CD4-positive, alpha-beta T cell treated with Interleukin-2 at 100 ng/mL for 4 hours (primary cell): ENCODE measurements at places on chromosomes 6 and 20.
A peak's percentile ranks its signal among the peaks of the same experiment; 100 is the strongest.

- DNase-seq: no peak
These were observed 698.1 kb downstream of the DHX35 start for GRCh38 chr20:39660226-39660625.

DNA sequence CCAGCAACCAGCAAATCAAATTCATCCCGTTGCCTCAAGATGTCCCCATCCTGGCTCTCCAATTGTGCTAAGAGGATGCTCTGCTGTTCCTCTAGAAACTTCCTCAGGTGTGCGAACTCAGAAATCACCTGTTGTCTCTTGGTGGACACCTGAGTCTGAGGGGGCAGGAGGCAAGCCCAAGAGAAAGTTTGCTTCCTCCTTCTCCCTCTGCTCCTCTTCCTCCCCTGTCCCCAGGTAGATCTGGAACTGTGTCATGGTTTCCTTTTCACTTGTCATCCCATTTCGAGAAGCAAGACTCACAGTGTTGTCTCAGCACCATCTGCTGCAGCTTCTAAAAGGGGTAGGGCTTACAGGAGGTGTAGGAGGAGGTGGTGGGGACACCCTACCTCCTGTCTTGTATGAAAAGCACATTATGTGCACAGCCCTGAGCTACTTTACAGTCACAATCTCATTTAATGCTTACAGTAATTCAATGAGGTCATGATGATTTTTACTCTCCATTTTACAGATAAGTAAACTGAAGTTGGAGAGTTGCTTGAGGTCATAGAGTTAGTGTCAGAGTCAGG, 2.5 kb downstream of the TRIM10 start:
- DNase-seq: no peak

DNA sequence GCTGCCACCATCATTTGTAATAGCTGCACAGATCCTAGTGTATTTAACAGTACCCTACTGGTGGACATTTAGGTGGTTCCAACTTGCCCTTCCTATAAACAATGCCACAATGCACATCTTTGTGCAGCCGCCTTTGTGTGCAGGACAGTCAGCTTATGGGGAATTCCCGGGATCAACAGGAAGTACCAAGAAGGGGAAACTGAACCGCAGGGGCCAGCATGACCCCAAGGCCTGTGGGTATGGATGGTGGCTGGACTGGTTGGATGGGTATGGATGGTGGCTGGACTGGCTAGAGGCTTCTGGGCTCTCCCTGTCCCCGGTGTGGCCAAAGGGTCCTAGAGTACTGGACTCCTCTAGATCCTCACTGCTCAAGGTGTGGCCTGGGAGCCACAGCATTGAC, 46.7 kb downstream of the CEBPB start:
- DNase-seq: no peak

DNA sequence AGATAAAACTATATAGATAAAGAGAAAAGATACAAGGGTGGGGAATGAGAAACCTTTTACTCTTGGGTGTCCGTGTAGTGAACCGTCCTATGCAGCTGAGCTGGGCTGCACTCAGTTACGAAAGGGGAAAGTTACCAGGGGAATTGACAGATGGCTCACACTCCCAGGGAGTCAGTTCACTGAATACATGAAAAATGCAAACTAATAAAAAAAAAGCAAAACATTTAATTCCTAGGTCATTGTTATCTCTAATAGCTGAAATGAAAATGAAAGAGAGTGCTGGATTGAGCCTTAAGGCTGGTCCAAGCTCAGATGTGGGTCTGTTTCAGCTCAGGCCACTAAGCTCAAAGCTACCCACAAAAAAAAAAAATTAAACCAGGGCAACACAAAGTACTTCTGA, 138.0 kb downstream of the THBS2 start:
- no peak for DNase-seq

GRCh38 chr6:14434916-14435690, 317.5 kb downstream of the CD83 start:
- no peak for DNase-seq

DNA sequence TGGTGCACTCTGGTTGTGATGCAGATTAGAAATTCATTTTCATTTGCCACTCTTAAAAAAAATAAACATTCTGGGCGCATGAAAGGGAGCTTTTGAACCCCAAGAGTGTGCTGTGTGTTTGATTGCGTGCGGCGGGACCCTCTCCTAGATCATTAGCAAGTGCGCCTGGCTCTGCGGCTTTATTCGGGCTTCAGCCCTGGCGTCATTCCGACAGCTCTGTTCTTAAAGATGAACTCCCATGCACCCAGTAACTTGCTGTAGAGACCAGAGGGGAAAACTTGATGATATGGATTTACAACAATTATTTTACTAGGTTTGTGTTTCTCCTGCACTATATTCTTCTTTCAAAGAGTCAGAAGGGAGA, 48.9 kb upstream of the ARMC2 start:
- DNase-seq: no peak

- DNase-seq: no peak
These were observed 26.3 kb downstream of the SERPINB6 start for GRCh38 chr6:2945153-2945452.

DNA sequence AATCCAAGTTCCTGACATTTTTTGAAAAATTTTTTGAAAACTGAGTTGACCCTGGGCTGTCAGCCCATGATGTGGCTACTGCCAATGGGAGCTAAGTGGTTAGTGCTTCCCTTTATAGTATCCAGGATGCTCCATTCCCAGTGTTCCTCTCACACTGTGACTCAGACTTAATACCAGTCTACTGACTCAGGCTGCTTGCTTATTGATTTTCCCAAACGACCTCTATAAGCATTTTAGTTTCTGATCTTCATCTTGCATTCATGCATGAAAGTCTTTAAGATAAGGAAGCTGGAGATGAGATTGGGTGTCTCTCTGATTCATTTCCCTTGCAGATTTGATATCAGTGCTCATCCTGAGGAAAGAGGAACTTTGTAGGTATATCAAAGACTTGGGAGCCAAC, 560.0 kb downstream of the TBC1D32 start:
- DNase-seq: no peak

GRCh38 chr6:53161481-53162009, 12.9 kb upstream of the GCM1 start:
- no peak for DNase-seq

- DNase-seq: no peak
These were observed 2.0 kb upstream of the SLC9A8 start for GRCh38 chr20:49810491-49811190.

DNA sequence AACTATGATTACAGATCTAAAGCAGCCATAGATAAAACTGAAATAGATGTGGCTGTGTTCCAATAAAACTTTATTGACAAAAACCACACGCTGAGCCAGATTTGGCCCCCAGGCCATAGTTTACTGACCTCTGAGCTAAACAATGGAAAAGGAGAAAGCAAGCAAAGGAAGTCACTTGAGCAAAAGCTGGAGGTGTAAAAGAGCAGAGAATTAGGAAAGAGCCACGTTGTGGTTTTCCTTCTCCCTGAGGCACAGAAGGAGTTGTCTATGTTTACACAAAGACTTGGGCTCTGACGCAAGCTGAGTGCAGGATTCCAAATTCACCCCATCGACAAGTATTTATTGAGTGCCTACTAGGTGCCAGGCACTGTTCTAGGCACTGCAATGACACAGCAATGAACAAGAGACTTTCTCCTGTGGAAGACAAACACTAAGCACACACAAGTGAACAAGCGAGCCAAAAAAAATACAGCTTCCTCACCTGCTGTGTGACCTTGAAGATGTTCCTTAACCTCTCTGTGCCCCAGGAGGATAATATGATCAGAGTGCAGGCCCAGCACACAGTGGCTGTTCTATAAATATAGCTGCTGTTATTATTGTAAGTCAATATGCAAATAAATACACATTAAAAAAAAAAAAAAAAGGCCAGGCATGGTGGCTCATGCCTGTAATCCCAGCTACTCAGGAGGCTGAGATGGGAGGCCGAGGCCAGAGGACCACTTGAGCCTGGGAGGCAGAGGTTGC, 75.4 kb upstream of the PTPN1 start:
- DNase-seq: no peak

DNA sequence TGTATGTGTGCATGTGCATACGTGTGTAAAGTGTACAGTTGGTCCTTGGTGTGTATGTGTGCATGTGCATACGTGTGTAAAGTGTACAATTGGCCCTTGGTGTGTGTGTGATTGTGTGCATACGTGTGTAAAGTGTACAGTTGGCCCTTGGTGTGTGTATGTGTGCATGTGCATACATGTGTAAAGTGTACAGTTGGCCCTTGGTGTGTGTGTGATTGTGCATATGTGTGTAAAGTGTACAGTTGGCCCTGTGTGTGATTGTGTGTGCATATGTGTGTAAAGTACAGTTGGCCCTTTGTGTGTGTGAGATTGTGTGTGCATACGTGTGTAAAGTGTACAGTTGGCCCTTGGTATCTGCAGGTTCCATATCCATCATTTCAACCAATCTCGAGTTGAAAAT, 5.1 kb upstream of the LIME1 start:
- DNase-seq: no peak

DNA sequence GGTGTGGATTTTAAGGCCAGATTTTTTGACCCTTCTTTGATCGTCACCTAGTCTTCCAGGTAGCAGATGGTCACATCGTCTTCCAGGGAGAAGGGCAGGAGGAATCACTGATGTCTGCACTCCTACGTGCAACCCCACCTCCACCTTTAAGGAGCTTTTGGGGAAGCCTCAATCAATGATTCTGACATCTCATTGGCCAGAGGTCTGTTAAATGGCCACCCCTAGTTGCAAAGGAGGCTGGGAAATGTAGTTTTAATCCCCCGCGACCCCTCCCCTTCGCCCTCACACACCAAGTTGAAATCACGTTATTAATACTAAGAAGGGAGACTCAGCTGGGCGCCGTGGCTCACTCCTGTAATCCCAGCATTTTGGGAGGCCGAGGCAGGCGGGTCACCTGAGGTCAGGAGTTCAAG, 151.4 kb downstream of the BCAS1 start:
- no peak for DNase-seq

- DNase-seq: no peak
These were observed 88.3 kb upstream of the KCNQ5 start for GRCh38 chr6:72533606-72534005.

- no peak for DNase-seq
These were observed 31.2 kb downstream of the TNFRSF21 start for GRCh38 chr6:47278545-47278944.

DNA sequence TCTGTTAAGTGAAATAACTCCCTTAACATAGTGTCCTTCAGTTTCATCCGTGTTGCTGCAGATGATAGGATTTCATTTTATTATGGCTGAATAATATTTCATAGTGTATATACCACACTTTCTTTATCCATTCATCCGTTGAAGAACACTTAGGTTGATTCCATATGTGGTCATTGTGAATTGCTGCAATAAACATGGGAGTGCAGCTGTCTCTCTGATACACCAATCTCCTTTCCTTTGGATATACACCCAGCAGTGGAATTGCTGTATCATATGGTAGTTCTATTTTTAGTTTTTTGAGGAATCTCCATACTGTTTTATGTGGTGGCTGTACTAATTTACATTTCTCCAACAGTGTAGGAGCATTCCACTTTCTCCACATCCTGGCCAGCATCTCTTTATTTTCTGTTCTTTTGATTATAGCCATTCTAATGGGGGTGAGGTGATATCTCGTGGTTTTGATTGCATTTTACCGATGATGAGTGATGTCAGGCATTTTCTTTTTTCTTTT, 193.2 kb downstream of the SLC16A10 start:
- no peak for DNase-seq

- DNase-seq: peak; percentile 83
These were observed 151.7 kb downstream of the TMEM200A start for GRCh38 chr6:130517444-130517931.

- no peak for DNase-seq
These were observed 56.8 kb downstream of the SMAP1 start for GRCh38 chr6:70724524-70724923.

GRCh38 chr6:151482290-151482689, 11.5 kb upstream of the CCDC170 start:
- peak; percentile 40 for DNase-seq

GRCh38 chr6:163249651-163250101, 164.8 kb upstream of the QKI start:
- DNase-seq: no peak

GRCh38 chr6:164184410-164184809, 769.9 kb downstream of the QKI start:
- no peak for DNase-seq

DNA sequence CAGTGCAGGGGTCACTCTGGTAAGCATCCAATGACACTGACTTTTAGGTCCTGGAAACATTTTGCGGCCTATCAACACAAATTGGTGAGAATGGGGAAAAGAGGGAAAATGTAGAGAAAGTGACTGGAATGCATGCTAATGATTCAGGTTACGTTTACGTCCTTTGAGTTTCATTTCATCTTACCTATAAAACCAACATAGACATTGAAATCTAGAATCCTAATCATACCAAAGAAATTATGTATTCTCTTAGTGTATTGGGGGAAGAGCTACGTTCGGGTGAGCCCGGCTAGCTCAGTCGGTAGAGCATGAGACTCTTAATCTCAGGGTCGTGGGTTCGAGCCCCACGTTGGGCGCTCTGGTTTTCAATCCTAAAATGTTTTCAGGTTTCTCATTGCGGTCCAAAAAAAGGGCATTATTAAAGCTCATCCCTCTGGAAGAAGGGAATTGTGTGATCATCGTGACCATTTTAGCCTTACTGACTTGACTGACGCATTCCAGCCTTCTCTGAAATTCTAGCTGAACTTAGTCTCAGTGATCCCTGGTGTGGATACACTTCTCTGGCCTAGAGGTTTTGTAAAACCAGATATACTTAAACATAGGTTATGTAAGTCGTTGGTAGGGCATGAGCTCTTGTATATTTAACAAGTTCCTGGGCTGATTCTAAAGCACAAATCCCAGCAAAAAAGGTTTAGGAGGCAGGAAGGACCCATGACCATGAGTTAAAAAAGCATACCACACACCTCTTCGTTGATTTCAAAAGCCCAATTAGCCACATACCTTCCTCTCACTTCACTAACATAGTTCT, 18.3 kb downstream of the HMGN4 start:
- DNase-seq: no peak

DNA sequence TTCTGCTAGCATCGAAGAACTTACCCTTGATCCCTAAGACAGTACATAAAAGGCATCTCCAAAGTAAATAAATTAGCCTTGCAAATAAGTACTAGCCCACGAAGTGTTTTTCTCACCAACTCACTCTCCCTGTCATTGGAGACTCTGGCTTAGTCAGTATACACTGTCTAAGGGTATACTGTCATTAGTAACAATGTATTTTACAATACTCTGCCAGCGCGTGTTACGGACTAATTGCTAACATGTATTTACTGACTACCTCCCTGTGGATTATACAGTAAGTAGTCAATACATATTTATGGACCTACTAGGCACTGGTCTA, 72.1 kb downstream of the NFATC2 start:
- DNase-seq: no peak
